Trophoblast cell (in vitro differentiated cells and primary cell): ENCODE measurements at places on chromosomes 1 and 21.

- DNase-seq, result peak; percentile 47
These were observed 202.5 kb downstream of the TTLL7 start for GRCh38 chr1:83796409-83796808.

GRCh38 chr1:21674957-21675356 is 5.8 kb upstream of the RAP1GAP start:
- no peak for DNase-seq

DNA sequence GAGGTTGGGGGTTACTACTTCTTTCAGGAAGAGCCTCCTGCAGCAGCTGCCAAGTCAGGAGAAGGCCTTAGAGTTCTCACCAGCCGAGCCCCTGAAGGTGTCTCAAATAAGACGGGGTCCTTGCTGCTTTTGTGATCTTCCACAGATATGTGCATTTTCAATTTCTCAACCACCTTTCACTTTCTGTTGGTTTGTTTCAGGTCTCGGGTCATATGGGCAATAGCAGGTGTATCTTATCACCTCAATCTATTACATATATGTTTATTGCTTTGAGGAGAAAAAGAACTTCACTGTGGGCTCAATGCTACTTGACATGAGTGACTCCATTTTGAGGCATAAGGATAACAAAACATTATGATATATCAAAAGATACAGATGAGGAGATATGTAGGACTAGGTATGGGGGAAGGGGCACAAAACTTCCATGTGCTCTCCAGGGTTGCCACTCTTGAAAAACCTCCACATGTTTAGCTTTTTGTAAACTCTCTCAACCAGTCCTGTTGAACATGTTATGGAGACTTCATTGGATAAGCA is 1171.4 kb upstream of the ADGRL2 start:
- no peak for DNase-seq

- no peak for DNase-seq
These were observed 310.7 kb downstream of the PCP4 start for GRCh38 chr21:40177979-40178378.

- DNase-seq, result no peak
These were observed 16.6 kb upstream of the S100A11 start for GRCh38 chr1:152053375-152053774.

DNA sequence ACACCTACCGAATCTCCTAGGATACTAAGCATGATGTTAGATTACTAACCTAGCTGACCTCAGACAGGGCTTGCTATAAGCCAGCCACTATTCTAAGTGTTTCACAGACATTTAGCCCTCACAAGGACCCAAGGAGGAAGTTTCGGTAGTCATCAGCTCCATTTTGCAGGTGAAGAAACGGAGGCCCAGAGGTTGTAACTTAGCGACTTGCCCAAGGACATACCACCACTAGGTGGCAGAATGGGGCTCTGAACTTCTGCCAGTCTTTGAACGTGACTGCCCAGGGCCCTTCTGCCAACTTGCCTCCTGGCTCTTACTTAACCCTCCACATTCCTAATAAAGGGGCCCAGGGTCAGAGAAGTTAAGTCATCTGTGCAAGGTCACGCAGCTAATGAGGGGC is 283.5 kb downstream of the C1orf94 start:
- peak; percentile 73 for DNase-seq

DNA sequence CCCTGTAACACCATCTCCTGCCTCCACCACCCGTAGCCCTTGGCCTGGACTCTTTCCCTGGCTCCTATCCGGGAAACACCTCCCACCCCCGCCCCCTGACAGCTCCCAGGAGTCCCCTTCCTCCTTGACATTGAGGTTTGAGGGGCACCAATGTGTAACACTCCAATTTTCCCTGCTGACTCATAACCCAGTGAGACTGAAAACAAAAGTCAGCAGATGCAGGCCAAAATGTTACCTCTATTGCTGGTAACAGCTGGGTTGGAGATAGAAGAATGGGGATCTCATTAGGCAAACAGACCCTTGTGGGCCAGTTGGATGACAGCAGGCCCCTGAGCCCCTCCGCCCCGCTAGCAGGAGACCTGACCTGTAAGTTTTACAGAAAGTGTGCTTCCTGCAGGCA is 237.2 kb downstream of the KAZN start:
- DNase-seq, result no peak

- no peak for DNase-seq
These were observed 89.8 kb downstream of the TRIM11 start for GRCh38 chr1:228316589-228317387.
